Heart left ventricle (tissue), 16 donors: ENCODE measurements at places on chromosomes 16 and 17.

DNA sequence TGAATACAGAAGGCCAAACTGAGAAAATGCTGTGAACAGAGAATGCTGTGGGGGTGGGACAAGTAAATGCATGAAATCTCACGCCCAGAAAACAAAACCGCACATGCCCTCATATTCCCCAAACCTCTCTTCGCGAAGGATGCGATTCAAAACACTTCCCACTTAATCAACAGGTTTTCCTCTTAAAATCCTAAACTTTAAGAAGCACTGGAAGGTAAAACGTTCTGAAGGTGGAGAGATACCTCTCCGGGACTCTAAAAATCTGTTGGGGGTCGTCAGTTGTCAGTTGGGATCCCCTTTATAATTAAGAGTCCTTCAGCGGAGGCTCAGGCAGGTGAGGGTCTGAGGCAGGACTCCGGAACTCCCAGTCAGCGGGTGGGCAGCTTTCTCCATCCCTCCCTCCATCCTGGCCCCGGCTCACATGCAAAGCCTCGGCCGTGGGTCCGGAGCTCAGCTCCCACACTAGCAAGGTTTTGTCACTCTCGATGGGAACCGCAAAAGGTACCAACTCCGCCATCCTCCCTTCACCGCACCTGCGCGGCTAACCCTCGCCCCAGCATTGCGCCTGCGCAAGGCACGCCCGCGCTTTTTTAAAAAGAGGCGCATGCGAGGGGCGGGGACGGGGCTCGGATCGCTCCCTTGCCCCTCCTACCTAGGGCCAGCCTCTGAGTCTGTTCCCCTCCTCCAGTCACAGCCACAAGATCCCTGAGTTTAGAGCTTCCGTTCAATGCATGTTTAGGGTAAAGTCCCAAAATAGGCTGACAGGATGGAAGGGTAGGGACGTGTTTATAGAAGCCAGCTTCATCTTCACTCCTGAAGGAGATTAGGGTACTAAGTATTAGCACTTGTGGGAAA lies at the start of gene RDM1:
TSS of gene RDM1 (minus strand) at position 563 of the 855 bp plus-strand sequence. CDS start at position 517, 46 bp downstream.
- peak; percentile 61 for DNase-seq
- peak within 1 kb of the TSS; percentile 38 for H3K4me3 ChIP-seq
- no peak within 1 kb of the TSS for H3K27ac ChIP-seq
- no peaks in the 10 kb centered on the region for H3K27me3 ChIP-seq
- no peaks in the 10 kb centered on the region for H3K36me3 ChIP-seq
- no peaks in the 10 kb centered on the region for H3K4me1 ChIP-seq

DNA sequence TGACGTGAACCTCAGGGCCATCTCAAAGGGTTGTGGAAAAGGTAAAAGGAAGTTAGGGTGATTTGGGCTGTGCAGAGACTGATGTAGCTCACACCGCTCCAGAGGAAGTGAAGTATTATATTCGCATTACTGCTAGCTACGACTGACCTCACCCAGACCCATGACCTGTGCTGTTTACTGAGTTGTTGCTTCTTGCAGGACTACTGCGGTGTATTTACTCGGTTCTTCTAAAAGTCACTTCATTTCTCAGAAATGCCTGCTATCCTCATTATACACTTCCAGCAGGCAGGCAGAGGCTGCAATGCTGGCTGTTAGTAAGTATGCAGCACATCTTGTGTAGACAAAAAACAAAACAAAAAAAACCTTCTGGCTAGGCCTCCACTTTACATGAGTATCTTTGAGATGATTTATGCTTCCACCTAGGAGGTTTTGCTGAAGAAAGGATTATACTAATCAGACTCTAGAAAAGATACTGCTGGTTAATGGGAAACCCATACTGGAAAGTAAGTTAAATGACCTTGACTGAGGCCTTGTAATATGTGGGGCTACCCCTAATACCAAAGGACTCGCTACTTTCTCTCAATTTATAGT lies 76.0 kb downstream of the CREBBP start:
- no peak overlapping the region for H3K4me3 ChIP-seq
- DNase-seq: no peak
- peaks cover 14% of the 10 kb centered on the region for H3K36me3 ChIP-seq

DNA sequence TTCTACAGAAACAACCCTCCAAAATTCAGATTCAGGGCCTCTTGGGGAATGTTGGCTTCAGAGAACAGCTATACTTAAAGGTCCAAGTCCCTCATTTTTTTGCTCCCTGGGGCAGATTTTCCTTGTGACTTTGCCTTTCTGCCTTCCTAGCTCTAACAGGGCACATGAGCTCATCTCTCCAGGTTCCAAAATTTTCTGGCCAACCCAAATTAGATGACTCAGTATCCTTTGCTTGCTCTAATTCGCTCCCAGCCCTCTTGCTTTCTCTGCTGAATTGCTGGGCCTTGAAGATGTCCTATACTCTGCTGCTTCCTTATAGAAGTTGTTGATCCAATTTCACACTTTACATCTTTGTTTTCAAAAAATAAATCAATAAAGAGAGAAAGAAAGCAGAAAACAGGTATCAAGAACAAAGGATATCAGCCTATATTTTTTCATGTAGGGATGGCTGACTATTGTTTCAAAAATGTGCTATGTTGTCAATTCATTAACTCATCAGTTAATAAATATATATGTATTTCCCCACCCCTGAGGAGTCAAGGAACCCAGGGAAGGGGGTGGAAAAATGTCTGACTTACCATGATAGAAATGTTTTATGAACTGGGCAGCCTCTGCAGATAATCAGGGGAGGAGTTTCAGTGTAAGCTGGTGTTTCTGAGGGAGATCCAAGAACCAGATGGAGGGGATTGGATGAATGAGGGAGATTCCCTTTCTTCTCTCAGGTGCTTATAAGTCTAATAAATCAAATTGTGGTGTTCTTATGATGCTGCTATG lies 1.0 kb upstream of the KRTAP4-2 start:
- no peaks in the 10 kb centered on the region for H3K36me3 ChIP-seq
- H3K4me3 ChIP-seq: no peak overlapping the region
- no peak for DNase-seq
- no peak overlapping the region for H3K27ac ChIP-seq
- H3K4me1 ChIP-seq: no peaks in the 10 kb centered on the region

- no peak for DNase-seq
- H3K36me3 ChIP-seq: no peaks in the 10 kb centered on the region
- no peaks in the 10 kb centered on the region for H3K27me3 ChIP-seq
- H3K4me3 ChIP-seq: no peak overlapping the region
- no peak overlapping the region for H3K27ac ChIP-seq
Observed at GRCh38 chr16:15457958-15458357, 23.6 kb downstream of the BMERB1 start.

DNA sequence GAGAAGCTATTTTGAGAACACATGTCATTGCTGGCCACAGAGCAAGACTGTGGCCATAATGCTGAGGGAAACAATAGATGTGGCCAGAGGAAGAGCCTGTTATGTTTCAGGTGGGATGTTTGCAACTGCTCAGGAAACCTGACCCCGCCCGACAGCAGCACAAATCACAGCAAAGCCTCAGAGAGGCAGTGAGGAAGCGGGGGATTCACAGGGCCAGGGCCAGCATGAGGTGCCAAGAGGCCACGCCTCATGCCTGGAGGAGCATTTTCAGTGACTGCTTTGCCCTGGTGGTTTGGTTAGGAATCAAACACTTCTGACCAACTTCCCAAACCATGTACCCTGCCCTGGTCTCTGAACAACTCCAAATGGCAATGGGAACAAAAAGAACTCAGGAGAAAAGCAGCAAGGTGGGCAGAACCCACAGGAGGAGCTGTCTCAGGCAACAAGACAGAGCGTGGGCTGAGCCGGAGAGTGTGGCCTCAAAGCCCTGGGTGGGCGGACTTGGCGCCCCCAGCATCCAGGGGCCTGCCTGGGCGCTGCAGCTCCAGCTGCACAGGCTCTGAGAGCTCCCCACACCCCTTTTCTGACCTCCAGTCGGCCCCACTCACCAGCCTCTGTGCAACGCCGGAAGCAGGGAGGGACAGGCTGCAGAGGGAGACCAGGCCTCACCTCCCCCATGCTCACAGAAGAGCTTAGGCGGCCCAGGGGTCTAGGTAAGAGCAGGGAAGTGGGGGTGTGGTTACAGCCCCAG lies 20.6 kb downstream of the HIC1 start:
- H3K4me1 ChIP-seq: peaks cover 75% of the 10 kb centered on the region
- peak; percentile 74 for DNase-seq
- H3K36me3 ChIP-seq: no peaks in the 10 kb centered on the region
- peak overlapping the region; percentile 89 for H3K27ac ChIP-seq
- H3K27me3 ChIP-seq: no peaks in the 10 kb centered on the region

GRCh38 chr17:75611851-75612429 lies 21.3 kb upstream of the SMIM5 start:
- DNase-seq: no peak
- no peak overlapping the region for H3K4me3 ChIP-seq
- peaks cover 36% of the 10 kb centered on the region for H3K36me3 ChIP-seq
- no peaks in the 10 kb centered on the region for H3K27me3 ChIP-seq
- H3K27ac ChIP-seq: no peak overlapping the region

- no peaks in the 10 kb centered on the region for H3K27me3 ChIP-seq
- H3K4me3 ChIP-seq: no peak overlapping the region
- H3K27ac ChIP-seq: no peak overlapping the region
- no peak for DNase-seq
- H3K36me3 ChIP-seq: no peaks in the 10 kb centered on the region
- no peaks in the 10 kb centered on the region for H3K4me1 ChIP-seq
Observed at GRCh38 chr16:78443542-78444364, 344.3 kb downstream of the WWOX start.

GRCh38 chr17:8728251-8728938 lies 16.2 kb downstream of the CCDC42 start:
- DNase-seq: no peak
- no peaks in the 10 kb centered on the region for H3K36me3 ChIP-seq
- no peak overlapping the region for H3K4me3 ChIP-seq
- no peak overlapping the region for H3K27ac ChIP-seq

DNA sequence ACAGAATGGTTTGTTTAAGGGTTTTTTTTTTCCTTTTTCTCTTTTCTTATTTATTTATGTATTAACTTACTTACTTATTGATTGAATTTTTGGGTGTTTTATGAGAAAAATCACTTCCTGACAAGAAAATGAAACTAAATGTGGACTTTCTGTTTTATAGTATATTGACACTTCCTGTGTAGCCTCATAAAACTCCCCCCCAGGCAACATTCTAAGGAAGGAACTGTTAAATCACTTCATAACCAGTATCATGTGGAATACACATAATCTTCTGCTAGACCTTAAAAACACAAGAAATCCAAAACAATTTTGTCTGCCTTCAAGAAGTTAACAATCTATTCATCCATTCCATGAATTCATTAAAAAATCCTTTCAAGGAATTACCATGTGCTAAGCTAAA lies 164.1 kb upstream of the TOM1L1 start:
- H3K36me3 ChIP-seq: no peaks in the 10 kb centered on the region
- no peak overlapping the region for H3K27ac ChIP-seq
- H3K4me1 ChIP-seq: no peaks in the 10 kb centered on the region
- no peak for DNase-seq
- H3K4me3 ChIP-seq: no peak overlapping the region

DNA sequence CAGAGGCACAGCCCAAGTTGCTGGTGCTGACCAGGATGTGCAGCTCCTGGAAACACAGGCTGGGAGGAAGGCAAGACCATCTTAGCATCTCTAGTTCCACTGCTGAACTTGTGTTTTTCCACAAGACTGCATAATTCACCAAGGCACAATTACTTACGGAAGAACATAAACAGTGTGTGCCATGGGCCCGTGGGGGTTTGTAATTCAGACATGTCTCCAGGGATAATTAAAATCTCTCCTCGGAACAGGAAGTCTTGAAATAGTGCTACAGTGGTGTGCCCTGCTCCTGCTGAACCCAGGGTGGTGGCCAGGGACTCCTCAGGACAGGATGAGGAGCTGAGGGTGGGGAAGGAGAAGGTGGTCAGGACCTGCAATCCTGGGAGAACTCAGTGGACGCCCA lies 188.2 kb downstream of the CCT6B start:
- no peaks in the 10 kb centered on the region for H3K4me1 ChIP-seq
- H3K27ac ChIP-seq: no peak overlapping the region
- no peaks in the 10 kb centered on the region for H3K36me3 ChIP-seq
- no peak for DNase-seq
